ENCODE measurements at places on chromosomes 6 and 20.

DNA sequence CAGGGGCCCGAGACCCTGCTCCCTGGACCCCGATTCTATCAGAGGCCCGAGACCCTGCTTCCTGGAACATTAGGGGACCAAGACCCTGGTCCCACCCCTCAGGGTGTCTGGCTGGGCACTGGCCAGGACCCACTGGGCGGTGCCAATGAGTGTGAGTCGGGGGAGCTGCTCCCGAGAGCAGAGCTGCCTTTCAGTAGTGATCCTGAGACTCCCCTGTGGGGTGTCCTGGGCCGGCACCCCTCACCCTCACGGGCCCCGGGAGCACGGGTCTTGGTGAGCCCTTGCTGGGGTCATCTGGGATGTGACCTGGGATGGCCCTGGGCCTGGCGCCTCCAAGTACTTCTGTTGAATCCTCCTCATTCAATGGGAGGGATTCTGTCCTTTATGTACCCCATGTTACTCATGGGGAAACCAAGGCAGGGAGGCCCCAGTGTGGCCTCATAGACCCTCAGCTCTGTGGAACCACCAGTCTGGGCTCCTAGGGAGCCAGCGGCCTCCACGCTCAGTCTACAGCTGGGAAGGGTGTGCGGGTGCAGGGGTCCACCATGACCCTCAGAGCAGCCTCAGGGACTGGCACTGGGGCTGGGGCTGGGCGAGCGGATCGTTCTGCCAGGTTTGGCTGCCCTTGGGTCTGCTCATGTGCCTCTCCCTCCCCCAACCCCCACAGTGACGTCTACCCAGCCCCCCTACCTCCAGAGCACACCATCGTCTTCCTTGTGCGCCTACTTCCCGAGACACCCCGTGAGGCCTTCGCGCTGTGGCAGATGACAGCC, 25.6 kb downstream of the COL20A1 start:
- DNase-seq = no peak

DNA sequence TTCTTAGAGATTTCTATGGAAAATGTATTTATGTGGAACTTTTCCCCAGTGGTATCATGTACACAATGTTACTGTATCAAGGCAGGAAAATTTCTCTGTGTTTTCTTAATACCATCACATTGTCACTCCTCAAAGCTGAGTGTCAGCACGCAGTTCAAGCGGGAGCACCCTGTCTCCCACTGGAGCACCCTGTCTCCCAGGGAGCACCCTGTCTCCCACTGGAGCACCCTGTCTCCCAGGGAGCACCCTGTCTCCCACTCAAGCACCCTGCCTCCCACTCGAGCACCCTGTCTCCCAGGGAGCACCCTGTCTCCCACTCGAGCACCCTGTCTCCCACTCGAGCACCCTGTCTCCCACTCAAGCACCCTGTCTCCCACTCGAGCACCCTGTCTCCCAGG, 51.3 kb downstream of the PSMG4 start:
- no peak for DNase-seq

- DNase-seq = no peak
Measured at GRCh38 chr6:144310765-144311164, 25.6 kb downstream of the UTRN start.

GRCh38 chr6:46953921-46954320, 32.2 kb upstream of the ADGRF5 start:
- no peak for DNase-seq

- DNase-seq = no peak
Measured at GRCh38 chr6:130849594-130849993, 22.4 kb downstream of the SMLR1 start.

Measured in cortex of kidney (tissue), 1 donor.